ENCODE measurements at places on chromosomes 6 and 20.

DNA sequence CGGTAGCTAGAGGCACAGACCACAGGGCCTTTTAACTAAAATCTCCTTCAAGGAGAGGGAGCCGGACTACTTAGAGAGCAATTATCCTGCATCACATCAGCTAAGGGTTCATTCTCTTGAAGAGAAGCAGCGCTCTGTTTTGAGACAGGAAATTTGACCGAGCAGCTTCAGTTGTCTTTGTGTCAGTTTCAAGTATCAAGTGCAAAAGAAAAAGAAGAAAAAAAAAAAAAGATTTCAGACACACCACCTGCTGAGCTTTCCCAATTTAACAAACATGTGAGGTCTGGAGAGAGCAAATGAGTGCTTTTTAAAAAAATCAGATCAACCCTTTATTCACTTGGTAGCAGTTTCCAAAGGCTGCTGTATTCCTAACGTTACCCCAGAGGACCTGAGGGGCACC is 273.5 kb upstream of the POU3F2 start:
- DNase-seq: no peak

DNA sequence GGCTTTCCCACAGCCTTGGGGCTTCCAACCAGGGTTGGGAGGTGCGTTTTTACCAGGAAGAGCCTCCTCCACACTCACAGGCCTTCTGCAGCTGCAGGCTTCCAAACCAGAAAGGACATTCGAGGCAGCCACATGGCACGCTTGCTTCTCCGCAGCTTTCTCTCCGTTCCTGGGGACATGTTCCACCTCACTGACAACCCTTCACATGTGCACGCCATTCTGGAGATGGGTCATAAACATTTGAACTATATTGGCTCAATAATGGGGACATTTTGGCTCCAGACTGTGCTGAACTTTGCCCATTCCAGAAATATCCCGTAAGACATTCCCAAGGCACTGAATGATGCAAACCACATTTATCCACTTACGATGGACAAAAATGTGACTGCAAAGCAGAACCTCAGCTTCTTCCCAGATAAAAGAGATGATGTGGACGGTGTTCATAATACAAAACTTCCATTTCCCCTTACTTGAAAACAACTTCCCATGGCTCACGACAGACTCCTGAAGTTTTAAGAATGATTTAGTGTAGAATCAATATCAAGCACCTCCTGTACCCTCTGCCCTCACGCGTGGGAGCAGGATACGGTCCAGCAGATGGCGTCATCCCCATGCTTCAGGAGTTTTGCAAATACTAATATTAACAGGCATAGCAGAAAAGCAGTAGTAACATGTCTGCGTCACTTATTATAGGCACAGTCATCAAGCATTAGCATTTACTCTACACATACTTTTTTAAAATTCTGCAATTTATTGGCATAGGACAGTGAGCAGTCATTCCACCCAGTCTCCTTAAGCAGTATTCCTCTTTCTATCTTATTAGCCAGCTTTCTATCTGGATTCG is 25.4 kb upstream of the FOXF2 start:
- no peak for DNase-seq

DNA sequence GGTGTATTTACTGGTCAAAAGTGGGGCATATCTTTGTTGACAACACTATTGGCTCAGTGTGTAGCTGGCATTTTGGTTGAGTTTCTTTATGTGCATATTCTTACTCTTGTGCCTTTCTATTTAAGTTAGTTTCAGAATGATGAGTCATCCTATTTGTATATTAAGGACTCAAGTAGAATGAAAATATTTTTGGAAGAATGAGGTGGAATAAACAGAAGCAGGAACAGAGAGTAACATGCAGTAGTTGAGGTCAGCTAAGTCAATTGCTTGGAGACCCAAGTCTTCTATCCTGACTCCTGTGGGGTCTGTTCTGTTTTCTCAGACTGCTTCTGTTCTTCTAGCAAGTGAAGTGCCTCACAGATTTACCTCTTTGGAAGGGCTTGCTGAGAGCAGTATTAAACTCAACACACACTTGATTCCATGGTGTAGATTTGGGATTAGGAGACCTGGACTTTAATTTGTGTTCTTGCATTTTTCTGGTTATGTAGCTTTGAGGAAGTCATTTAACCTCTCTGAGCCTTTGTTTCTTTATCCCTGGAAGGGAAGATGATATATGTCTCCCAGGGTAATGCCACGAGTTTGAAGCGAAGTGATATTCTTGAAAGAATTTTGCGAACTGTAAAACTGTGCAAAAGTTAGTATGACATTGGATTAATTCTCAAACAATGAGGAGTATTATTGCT is 324.3 kb downstream of the QKI start:
- no peak for DNase-seq

DNA sequence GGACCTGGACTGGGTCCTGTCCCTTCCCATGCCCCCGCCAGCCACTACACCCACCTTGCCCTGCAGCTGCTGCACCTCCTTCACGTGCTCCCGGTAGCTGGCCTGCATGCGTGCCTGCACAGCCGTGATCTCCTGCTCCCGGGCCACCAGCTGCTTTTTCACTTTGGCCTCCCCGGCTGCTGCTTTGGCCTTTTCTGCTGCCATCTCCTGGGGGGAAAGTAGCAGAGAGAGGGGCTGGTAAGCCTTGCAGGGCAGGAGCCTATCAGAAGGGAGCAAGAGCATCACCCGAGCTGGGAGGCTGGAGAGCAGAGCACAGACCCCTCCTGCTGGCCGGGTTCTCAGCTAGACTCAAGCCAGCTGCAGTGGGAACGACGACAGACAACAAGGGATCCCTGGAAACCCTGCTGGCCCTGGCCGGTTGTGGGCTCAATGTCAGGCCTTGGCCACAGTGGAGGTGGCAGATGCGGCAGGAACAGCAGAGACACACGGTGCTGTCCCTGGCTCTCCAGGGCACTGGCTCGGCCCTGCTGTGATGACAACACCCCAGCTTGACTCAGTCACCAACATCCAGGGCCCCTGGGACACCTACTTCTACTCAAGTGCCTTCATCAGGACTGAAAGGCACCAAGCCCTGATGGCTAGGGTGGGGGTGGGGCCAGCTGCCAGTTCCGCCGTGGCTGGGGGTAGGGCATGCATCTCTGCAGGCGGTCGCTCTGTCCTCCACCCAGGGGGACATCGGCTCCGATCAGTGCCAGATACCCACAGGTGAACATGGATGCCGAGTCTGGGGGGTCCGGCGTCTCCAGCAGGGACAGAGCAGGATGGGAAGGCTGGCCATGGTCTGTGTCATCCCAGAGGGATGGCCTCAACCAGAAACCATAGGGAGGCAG is 45.3 kb downstream of the RRBP1 start:
- DNase-seq: no peak

DNA sequence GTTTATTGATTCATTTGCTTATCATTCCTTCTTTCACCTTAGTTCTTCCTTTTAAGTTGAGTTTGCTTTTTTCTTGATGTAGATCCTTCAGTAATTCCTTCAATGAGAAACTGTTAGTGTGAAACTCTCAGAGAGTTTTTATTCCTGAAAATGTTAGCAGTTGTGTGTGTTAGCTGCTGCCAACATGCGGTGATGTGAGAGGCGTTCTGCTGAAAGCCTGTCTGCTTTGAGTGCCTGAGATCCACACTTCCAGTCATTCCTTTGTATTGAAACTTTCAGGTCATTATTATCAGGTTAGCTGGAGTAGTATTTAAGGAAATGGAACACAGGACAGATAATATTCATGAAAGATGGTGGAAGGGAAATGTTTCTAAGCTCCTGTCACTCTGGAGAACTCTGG is 70.0 kb upstream of the SUPT3H start:
- no peak for DNase-seq

GRCh38 chr6:11854408-11855165 is 76.0 kb upstream of the ADTRP start:
- DNase-seq: peak; percentile 65

DNA sequence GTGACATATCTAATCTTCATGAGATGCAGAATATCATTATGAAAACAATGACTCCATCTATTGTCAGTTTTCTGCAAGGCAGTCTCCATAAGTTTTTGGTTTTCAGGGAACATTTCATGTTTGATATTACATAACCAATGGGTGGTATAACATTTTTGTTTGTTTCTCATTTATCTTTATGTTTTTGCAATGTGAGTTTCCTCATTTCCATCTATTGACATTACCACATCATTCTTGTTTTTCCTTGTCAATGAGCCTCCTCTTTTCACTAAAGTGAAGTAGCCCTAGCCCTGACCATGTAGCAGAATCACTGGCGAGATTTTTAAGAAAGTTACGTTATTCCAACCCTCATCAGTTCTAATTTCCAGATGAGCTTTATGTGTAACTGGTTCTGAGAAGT is 4.4 kb downstream of the EFHC1 start:
- no peak for DNase-seq

- DNase-seq: no peak
These were observed 50.9 kb upstream of the KIF16B start for GRCh38 chr20:16624106-16624505.

DNA sequence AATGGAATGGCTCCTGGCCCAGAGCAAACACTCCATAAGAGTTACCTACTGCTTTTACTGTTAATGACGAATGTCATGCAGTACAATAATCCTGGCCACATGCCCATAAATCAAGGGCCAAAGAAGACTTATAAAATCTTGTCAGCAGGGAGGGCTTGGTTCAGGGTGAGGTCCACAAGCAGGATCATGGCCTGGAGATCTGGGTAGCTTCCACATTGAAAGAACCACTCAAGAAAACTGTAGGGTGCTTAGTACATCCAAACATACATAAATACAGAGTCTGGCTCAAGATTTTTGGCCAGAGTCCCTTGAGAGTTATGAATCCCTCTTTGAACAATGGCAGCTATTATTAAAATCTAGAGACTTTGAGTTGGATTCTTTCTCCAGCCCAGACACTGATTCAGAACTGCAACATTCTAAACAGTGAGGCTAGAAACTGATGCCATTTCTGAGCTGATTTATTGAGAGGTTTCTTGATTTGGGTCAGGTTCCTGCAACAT is 188.7 kb downstream of the CDC5L start:
- no peak for DNase-seq

DNA sequence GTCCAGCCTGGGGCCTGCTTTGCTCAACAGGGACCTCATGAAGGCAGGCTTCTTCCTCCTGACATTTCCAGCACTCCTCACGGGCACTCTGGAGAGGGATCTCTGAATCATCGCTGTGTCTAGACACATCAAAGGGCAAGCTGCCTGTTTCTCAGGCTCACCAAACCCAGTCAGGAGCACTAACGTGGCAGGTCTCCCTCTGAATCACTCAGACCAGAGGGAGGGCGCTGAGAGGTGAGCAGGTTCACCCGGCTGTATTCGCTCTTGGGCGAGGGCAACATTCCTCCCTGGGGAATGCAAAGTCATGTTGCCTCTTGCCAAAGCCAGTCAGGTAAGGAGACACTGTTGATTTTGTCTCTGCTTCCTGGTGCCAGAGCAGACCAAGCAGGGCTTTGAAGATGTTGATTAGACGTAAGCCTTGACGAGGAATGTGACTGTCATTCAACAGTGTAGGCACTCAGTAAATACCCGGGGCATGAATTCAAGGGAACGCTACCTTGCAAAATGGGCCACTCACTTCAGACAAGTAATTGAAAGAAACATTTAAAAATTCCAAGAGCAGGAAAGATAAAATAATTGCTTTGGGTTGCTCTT is 50.1 kb downstream of the CYP24A1 start:
- DNase-seq: peak; percentile 99

DNA sequence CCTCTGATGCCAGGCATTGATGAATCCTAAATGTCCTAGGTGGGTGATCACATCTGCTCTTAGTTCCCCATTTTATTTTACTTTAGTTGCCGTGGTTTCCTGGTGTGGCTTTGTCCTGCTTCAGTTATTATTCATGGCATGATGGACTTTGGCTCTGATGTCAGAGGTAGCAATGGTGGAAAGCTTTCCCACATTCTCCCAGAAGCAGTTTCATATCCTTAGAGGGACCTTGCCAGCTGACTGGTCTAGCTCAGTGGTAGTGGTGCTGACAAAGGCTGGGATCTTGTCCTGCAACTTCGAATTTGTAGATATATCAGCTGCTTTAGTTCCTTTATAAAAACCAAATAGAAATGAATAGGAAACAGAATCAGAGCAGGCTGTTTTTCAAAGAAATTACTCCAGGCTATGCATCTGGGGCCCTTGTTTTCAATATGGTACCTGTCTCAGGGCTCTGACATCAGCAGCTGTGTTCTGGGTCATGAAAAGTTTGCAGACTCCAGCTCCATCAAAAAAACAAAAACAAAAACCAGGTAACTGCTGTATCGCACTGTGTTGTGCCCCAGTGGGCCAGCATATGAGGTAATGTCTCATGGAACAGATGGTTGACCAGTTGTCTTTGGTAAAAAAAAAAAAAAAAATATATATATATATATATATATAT is 133.7 kb downstream of the PLCB4 start:
- no peak for DNase-seq

DNA sequence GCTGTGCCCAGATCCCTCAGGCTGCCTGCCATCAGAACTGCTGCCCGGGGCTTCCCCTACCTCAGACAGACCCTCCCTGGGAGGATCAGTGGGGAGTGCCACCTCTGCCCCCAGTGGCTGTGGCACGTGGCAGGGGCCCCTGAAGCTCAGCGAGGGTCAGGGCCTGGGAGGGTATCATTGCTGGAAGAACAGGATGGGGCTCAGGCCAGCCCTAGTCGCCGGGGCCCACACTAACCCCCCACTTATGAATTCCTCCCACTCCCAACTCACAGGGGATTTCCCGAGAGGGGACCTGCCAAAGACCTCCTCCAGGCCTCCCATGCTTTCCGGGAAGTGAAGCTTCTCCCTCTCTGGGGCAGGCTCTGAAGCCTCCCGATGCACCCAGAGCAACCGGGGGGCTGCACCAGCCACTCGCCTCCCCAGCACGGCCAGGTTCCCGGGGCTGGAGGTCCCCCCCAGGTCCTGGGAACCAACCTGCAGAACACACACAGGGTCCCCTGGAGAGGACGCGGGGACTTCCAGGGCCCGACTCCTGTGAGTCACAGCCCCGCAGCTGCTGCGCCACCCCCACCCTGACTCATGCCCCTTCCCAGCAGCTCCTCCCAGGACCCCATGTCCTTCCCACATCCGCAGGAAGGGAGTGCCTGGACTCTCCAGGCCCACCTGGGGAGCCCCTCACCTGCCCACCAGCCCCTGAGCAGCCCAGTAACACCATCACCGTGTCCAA is 2.5 kb downstream of the TNFRSF6B start:
- peak; percentile 97 for DNase-seq
